Gastrocnemius medialis (tissue), 4 donors: ENCODE measurements at places on chromosomes 6 and 20.

GRCh38 chr6:154984146-154984545, 11.0 kb upstream of the TIAM2 start:
- DNase-seq = no peak

- DNase-seq = no peak
These were observed 101.1 kb downstream of the ISM1 start for GRCh38 chr20:13322198-13322597.

GRCh38 chr6:155381673-155382337, 67.5 kb upstream of the TFB1M start:
- DNase-seq = no peak

GRCh38 chr20:25017257-25017803, 24.8 kb upstream of the APMAP start:
- peak; percentile 55 for DNase-seq

- DNase-seq = no peak
These were observed 15.1 kb downstream of the HIVEP2 start for GRCh38 chr6:142929751-142930358.

DNA sequence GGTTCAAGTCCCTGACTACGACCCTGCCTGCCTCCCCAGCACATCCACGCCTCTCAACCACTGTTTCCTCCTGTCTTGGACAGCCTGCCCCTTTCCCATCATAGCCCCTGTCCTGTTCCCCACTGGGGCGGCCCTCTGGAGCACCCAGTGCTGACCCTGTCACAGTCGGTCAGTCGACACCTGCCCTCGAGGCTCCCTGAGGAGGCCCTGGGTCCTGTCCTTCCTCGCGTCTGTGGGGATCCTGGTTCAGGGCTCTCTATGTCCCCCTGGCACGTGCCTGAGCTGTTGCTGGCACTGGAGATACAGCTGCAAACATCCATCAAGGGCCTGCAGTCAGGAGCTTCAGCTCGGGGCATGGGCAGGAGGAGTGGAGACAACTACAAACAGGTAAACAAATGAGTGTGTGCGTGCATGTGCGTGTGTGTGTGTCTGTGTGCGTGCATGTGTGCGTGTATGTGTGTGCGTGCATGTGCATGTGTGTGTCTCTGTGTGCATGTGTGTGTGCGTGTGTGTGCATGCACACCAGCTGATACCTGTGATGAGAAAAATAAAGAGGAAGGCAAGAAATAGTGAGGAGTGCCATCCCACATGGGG, 132.8 kb downstream of the PHACTR3 start:
- no peak for DNase-seq

- no peak for DNase-seq
These were observed 239.8 kb upstream of the PREP start for GRCh38 chr6:105642708-105643107.

DNA sequence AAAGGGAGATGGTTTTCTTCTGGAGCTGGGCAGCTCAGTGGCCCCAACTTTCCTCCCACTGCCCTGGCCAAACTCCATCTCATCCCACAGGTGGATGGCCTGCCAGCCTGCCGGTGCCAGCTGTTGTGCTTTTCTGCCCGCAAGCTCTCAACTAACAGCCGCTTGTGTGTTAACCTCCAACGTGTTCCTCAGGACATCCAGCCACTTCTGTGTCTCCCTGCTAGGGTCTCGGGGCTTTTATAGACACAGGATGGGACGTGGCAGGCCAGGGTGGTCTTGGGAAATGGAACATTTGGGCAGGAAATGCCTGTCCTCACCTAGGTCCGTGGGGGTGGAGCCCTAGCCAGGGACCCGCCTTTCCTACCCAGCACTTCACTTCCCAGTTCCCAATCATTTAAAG, 171.1 kb upstream of the RGS17 start:
- DNase-seq = no peak

DNA sequence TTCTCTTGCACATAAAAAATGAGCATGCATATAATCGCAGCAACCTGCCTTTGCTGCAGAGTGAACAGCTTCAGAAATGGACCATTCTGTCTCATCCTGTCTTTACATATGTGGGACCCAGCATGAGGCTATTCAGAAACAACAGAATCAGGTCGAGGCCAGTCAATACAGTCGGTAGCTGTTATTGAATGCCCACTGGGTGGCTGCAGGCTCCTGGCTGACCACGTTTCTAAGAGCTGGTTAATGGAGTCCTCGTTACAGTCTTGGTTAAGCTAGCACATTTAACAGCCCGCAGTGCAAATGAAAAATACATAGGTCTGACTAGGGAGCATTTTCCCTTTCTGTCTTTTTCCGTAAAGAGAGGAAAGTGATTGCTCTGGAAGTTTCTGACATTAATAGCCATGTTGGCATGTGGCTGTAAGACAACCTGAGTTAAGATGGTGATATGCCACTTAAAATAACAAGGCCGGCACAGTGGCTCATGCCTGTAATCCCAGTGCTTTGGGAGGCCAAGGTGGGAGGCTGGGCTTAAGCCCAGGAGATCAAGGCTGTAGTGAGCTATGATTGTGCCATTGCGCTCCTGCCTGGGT, 75.0 kb downstream of the SHLD1 start:
- DNase-seq = no peak

- no peak for DNase-seq
These were observed 65.2 kb upstream of the ADGRF4 start for GRCh38 chr6:47633141-47633540.

- DNase-seq = no peak
These were observed 213.7 kb downstream of the GRIK2 start for GRCh38 chr6:101607111-101607690.

GRCh38 chr6:25137916-25138232, 141.3 kb upstream of the CARMIL1 start:
- DNase-seq = no peak

- no peak for DNase-seq
These were observed 572 bp downstream of the SLC2A4RG start for GRCh38 chr20:63740070-63740626.

- DNase-seq = no peak
These were observed 59.1 kb downstream of the CEP43 start for GRCh38 chr6:167058261-167058660.

DNA sequence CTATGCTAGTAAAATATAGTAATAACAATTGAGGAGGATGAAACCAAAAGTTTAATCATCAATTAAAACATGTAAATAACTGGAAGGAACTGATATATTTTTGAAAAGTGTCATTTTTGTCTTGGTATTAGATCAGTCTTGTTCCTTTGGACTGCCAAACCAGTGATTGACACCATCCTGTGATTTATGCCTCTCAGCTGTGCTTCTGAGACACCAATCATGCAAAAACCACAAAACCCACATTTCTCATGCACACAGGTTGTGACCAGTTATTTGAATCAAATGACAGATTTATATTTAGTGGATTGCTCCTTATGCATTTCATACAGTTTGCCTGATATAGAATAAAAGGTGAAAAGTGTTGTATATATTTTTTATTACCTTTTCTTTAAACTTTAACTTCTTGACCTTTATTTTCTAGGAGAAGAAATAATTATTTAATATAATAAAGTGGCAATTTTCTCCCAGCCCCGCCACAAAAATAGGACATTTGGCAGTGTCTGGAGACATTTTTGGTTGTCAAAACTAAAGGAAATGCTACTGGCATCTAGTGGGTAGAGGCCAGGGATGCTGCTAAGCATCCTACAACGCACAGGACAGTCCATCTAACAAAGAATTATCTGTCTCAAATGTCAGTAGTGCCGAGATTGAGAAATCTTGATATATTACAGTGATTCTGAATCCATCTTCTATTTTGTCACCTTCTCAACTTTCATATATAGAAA, 383.6 kb downstream of the BCKDHB start:
- DNase-seq = no peak

DNA sequence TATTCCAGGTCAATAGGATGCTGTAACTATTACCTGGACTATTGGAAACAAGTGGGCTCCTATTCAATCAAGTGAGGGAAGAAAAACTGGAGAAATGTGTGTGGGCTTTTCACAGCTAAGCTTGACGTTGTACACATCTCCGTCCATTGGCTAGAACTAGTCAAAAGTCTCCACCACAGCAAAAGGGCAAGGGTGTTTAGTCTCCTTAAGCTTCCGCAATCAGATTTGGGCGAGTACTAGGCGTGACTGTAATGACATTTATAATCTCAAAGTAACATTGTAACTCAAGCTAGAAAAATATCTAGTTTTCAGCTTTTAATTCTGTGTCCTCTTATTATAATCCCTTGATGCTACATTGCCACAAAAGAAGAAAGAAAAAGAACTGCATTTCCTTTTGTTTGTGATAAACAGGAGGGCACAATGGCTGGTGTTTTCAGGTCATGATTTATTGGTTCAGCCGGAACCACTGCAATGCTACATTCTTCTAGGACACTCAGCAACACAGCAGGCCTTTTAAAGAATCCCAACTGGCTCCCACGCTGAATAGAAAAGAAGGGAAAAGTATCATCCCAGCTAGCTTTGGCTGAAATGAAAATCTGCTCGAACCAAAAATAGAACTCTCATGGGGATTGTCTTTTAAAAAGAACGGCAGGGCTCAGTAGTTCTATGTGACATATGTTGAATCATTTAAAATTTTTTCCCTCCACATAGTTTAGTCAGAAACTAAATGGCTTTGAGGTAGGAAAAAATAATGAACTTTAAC, 387.7 kb downstream of the BTBD3 start:
- DNase-seq = no peak

DNA sequence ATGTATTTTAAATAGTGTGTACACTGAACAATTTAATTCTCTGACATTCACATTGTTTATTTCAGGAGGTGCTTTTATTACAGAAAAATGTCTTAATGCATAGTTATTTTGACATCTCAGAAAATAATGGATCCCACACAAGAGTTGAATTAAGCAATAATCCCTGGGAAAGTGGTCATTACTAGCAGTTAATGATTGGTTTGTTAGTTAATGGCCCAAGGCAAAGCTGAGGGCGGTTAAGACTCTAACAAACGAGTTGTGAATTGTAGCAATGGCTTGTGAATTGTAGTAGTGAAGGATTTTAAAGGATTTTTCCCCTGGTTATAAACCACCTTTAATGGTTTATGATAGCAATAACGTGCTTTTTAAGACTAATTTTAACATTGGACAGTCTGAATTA, 1316.0 kb upstream of the GJE1 start:
- DNase-seq = no peak

- DNase-seq = no peak
These were observed 198.4 kb downstream of the ISM1 start for GRCh38 chr20:13419477-13419876.

DNA sequence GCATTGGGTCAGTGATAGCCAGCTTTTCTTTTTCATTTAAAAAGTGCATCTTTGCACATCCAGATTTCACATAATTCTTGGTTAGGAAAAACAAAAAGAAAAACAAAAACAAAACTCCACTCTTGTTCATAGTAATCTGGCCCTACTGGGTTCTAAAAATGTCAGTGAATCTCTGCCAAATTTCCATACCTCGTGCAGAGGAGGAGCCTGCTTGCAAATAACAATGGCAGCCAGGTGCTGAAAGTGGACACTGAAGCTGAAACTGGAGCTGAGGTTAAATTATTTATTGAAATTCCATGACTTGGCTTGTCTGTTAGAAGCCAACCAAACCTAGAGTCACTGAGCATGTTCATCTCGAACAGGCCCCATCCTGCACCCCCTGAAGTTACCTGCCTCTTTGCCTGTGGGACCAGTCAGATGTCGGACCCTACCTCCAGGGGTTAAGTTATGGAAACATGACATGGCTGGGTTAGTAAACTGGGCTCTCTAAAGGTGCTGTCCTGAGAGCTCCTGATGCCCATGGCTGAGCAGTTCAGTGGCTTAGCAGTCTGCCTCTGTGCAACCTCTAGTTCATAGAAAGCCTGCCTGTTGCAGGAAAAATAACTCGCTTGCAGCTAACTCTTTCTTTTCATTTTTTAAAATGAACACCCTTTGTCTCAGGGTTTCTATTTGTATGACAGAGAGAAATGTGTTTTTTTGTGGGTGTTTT, 42.7 kb downstream of the CLIC5 start:
- DNase-seq = peak; percentile 23

DNA sequence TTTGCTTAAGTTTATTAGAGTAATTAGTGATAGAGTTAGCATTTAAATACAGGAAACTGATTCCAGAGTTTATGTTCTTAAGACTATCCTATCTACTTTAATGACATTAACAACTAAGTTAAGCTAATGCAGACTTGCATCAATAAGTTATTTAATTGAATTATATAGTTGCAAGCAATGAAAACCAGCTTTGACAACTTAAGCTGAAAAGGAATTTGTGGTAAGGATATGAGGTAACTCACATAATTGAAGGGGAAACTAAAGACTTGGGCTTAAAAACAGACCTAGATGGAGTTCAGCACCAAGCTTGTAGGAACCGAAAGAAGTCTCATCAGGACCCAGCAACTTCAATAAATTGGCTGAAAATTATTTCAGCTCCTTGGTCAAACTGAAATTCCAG, 222.3 kb downstream of the IBTK start:
- no peak for DNase-seq

DNA sequence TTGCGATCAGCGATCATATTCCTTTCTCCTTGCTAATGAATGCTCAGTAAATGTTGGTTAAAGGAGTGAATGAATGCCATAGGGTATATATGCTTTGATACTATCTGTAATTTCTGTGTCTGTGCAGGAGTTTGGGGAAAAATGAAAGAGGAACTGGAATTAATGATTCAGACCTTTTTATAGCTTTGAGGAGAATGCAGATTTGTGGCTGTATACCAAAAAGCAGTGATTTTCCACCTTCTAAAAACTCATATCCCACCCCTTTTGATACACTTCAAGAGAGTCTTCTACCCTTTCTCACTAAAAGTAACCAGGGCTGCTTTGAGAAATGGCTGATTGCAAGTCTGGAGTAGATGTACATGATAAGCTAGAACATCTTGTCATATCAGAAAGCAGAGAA, 26.6 kb upstream of the SUMO4 start:
- no peak for DNase-seq

DNA sequence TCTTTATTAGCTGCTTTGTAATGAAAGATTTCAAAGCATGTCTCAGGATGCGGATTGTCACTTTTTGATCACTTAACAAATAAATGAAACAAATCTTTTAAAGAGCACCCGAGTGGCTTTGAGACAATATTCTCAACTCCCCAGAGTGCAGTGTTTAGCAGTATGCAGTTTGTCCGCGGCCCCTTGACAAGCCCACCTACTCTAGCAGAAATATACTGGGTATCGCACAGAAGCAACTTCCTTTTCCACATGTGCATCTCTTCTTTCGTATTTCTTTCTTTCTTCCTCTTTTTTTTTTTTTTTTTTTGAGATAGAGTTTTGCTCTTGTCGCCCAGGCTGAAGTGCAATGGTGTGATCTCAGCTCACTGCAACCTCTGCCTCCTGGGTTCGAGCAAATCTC, 84.5 kb upstream of the FAM184A start:
- no peak for DNase-seq

GRCh38 chr6:30955367-30956042, 14.7 kb downstream of the MUCL3 start:
- peak; percentile 45 for DNase-seq
